ENCODE measurements at places on chromosomes 2 and 18. TPM values are rescaled to one million over a fixed set of nuclear protein-coding genes. Genes with fewer than 3 reads are reported as not detected.

GRCh38 chr18:22168360-22168921, 948 bp upstream of the GATA6 start:
- peak overlapping the region; percentile 98 for H3K4me3 ChIP-seq
- H3K36me3 ChIP-seq = no peaks in the 10 kb centered on the region
- H3K4me1 ChIP-seq = peaks cover 1% of the 10 kb centered on the region
- DNase-seq = peak; percentile 47
- H3K27me3 ChIP-seq = no peaks in the 10 kb centered on the region

DNA sequence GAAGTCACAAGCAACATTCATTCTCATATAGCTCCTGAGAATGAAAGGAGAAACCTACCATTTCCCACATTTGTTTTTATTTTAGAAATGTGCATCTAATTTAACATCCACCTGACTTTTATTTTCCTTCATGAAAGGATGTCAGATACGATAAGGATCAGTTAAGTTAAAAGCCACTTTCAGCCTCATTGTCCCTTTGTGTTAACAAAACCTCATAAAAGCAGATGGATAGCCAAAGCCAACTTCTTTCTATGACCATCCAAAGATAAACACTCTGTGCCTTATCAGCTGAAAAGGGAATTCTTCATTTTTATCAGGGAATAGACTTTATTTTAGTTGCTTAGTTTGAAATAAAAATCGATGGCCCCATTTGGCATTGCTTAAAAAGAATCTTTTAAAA, 25.7 kb upstream of the RIT2 start:
- H3K27me3 ChIP-seq = no peaks in the 10 kb centered on the region
- no peak overlapping the region for H3K27ac ChIP-seq

DNA sequence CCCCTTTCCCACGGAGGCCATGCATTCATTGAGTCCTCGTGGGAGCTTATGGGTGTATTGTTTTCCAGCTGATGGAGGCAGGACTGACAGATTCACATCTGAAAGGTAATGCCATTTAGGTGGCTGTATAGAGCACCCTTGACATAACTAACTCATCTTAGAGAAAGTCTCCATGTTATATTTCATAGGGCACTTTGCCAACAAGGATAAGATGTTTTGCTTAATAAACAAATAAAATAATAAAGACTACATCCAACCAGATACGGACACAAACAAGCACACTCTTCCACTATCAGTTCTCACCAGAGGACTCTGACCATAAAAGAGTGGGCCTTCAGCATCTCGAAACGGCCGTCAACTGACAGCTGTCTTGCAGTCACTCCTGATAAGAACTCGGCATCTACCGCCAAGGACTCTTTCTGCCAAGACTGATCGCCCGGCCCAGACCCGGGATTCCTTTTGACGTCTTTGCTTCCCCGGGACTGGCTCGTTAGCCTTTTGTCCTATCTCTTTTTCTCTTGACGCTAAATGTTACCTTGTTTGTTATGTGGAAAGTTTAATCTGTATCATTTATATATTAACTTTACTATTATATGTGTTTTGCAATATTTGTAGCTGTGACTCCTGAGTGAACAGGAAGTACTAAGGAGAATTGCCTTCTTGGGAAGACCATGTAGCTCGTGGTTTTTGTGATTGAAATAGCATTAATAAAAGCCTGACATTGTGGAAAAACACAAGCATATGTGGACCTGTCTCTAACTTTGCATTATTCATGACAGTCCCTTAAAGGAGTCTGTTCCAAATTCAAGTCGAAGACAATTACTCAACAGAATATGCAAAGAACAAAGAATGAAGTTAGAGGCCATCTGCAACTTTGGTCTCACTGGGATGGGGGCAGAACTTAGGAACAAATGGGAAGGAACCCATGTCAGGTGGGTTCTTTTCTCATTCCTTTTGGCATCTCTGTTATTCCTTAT, 195.1 kb downstream of the LPIN1 start:
- no peaks in the 10 kb centered on the region for H3K36me3 ChIP-seq
- no peaks in the 10 kb centered on the region for H3K4me1 ChIP-seq
- no peaks in the 10 kb centered on the region for H3K27me3 ChIP-seq
- no peak for DNase-seq

GRCh38 chr2:97774425-97774824, 61.0 kb downstream of the ZAP70 start:
- H3K27me3 ChIP-seq = no peaks in the 10 kb centered on the region
- DNase-seq = no peak
- no peaks in the 10 kb centered on the region for H3K4me1 ChIP-seq
- no peak overlapping the region for H3K4me3 ChIP-seq
- no peak overlapping the region for H3K27ac ChIP-seq

- DNase-seq = no peak
- no peak overlapping the region for H3K27ac ChIP-seq
- no peaks in the 10 kb centered on the region for H3K36me3 ChIP-seq
- no peak overlapping the region for H3K4me3 ChIP-seq
Measured at GRCh38 chr18:32610176-32610575, 139.5 kb upstream of the GAREM1 start.

- H3K27ac ChIP-seq = no peak overlapping the region
- H3K4me3 ChIP-seq = no peak overlapping the region
- no peaks in the 10 kb centered on the region for H3K27me3 ChIP-seq
- no peak for DNase-seq
Measured at GRCh38 chr18:261398-262073, 6.3 kb downstream of the THOC1 start.

DNA sequence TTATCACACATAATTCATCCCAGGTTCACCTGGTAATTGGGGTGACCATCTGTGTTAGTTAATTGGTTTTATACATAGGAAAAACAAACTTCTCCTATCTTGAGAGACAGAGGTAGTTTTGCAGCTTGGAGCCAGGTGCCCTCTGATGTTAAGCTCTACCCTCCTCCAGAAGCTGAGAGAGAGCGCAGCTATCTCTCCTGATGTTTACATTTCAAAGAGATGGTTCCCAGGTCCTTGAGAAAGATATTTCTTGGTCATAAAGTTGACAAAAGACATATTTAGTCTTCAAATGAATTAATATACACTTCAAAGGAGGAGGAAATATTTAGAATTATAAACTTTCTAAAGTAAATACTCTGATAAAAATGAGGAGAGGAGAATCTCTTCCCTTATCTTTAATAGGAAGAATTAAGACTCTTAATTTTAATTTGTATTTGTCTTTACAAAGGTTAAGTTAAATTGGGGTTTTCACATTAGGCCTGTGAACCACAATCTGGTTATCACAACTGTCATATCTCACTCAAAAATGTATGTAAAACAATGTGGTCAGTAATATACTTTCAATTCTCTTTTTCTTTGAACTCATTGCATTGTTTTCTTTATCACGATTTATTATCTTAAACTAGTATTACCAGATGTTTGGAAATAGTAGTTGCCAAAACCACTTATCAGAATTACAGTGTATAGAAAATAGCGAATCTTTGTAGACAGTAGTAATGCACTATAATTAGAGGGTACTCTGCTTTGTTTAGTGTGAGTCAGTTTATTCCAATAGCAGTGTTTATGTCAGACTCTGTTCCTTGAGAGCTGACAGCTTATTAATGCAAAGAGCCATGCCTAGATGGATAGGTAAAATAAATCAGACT, 26.8 kb downstream of the SERPINB4 start:
- H3K4me3 ChIP-seq = no peak overlapping the region
- H3K27ac ChIP-seq = no peak overlapping the region
- no peaks in the 10 kb centered on the region for H3K4me1 ChIP-seq
- no peaks in the 10 kb centered on the region for H3K36me3 ChIP-seq
- no peaks in the 10 kb centered on the region for H3K27me3 ChIP-seq

DNA sequence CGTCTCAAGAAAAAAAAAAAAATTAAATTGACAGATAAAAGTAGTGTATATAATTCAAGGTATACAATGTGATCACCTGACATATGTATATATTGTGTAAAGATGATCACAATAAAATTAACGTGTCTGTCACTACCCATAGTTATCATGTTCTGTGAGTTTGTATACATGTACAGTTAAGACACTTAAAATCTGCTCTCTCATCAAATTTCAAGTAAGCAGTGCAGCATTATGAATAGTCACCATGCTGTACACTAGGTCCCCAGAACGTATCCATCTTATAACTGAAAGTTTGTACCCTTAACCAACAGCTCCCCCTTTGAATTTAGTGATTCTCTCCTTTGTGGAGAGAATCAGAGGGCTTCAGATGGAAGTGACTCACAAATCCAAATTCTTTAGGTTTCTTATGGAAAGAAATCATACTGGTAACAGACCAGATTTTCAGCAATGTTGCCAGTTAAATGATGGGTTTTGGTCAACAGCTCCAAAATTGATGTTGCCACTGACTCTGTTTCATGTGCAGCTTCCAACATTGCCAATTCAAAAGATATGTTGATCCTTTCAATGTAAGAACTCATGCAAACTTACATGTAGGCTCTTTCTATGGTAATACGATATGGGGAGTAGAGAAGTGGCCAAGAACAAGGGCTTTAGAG, 281.5 kb downstream of the AFF3 start:
- H3K36me3 ChIP-seq = no peaks in the 10 kb centered on the region
- H3K4me1 ChIP-seq = peaks cover 1% of the 10 kb centered on the region
- H3K27me3 ChIP-seq = no peaks in the 10 kb centered on the region
- H3K4me3 ChIP-seq = no peak overlapping the region

DNA sequence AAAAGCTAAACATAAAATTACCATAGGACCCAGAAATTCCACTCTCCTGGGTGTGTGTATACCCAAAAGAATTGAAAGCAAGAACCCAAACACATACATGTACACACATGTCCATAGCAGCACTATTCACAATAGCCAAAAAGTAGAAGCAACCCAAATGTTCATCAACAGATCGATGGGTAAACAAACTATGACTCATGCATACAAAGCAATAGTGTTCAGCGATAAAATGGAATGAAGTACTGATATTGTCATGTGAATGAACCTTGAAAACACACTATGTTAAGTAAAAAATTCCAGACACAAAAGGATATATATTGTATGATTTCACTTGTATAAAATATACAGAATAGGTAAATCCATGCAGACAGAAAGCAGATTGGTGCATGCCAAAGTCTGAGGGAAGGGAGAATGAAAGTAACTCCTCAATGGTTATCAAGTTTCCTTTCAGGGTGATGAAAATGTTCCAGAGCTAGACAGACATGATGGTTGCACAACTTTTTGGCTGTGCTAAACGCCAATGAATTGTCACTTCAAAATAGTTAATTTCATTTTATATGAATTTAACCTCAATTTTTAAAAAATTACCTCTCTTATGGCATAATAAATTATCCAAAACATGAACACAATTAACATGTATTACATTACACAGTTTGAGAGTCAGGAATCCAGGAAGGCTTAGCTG, 35.5 kb downstream of the GKN2 start:
- no peak overlapping the region for H3K4me3 ChIP-seq
- H3K36me3 ChIP-seq = no peaks in the 10 kb centered on the region
- H3K4me1 ChIP-seq = no peaks in the 10 kb centered on the region
- H3K27me3 ChIP-seq = no peaks in the 10 kb centered on the region
- DNase-seq = no peak

The RGPD4 gene
- total RNA-seq = not detected

The ANKRD62 gene
- not detected for total RNA-seq

The DTYMK gene
- 14.6 TPM for total RNA-seq

The PCARE gene
- total RNA-seq = 0.11 TPM

The TUBA4B gene
- 1.9 TPM for total RNA-seq

The SPEG gene
- total RNA-seq = 79.7 TPM

The GDF7 gene
- total RNA-seq = 0.11 TPM
